ENCODE measurements at places on chromosomes 7 and 10. TPM values are rescaled to one million over a fixed set of nuclear protein-coding genes. Genes with fewer than 3 reads are reported as not detected.

- DNase-seq: no peak
Measured at GRCh38 chr7:98509836-98510235, 107.2 kb upstream of the NPTX2 start.

DNA sequence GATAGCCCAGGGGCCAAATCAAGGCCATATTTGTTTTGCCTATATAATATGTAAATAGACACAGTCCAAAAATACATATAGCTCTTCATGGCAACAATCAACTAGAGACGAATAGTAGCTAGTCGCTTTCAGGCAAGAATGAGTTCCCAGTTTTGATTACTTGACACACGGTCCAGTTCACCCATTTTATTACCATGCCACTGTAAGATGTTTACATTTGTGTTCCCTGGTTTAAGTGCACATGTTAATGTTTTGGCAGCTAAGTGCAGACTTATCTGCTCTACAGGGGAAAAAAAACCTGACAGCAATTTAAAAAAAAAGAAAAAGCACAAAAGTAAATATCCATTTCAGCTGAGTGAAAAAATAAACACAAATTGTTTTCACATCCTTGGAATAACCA lies 213.1 kb downstream of the TPK1 start:
- peak; percentile 58 for DNase-seq

DNA sequence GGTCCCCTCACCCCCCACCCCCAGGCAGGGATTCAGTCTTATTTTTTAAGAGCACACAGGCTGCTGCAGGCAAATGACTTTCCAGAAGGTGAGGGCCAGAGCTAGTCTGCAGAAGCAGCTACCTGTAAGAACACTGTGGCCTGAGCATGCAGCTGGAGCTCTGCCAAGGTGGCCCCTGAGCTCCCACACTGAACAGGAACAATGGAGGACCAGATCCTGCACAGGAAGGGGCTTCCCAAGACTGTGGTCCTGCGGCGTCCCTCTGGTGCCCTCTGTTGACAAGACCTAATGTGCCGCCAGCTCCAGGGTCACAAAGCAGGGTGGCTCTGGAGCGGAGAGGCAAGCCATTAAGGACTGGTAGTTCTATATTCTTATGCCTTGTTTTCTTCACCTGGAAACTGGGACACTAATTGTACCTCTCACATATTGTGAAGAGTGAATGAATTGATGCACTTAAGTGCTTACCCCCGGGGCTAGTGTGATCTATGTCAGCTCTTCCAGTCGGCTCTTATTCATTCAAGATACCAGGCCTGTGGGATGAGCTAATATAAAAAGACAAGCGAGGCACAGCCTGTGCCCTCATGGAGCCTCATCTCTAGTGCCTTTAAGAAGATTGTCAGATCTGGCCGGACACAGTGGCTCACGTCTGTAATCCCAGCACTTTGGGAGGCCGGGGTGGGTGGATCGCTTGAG lies 8.0 kb upstream of the BEND7 start:
- DNase-seq: peak; percentile 84

The IKZF5 gene
- 17.1 TPM for total RNA-seq

DNA sequence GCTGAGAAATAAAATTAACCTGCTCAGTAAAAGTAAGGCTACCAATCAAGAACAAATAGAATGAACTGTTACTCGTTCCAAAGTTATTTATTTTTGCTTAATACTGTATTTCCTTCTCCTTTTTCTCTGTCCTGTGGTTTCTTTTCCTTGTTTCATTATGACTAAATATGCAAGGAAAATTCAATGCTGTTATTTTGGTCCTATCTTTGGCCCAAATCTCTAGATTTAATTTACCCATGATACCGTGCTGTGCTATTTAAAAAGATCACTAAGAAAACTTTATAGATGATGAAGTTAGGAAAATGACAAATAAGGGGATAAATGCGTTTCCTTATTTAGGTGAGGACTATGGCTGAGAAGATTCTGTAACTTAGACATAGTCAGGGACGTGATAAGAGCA lies 45.3 kb upstream of the FAM133B start:
- no peak for DNase-seq

- DNase-seq: no peak
Measured at GRCh38 chr10:48611133-48611532, 6.3 kb upstream of the ARHGAP22 start.

DNA sequence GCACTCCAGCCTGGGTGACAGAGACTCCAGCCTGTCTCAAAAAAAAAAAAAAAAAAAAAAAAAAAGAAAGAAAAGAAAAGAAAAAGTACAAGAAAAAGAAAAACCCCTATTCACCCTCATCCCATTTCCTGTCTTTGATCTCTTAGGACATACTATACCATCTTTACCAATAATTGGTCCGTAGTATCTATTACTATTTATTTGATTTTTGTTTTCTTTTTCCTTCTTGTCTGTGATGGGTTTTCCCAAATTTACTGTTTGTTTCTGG lies 41.6 kb downstream of the PDIA4 start:
- DNase-seq: no peak

DNA sequence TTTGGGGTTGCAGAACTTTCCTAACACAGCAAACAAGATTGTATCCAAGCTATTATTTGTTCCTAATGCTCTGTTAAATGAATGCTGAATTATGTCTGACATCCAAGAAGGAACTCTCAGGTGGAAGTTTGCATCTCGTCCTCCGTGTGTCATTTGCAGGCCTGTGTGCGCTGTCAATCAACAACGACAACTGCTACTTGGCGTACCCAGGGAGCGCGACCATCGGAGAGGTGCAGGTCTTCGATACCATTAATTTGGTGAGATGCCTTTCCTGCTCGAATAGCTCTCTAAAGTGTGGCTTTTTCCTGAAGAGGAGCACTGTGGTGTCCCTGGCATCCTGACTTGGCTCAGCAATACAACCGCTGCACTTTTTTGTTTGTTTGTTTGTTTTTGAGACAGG lies 26.9 kb downstream of the WIPI2 start:
- DNase-seq: no peak

DNA sequence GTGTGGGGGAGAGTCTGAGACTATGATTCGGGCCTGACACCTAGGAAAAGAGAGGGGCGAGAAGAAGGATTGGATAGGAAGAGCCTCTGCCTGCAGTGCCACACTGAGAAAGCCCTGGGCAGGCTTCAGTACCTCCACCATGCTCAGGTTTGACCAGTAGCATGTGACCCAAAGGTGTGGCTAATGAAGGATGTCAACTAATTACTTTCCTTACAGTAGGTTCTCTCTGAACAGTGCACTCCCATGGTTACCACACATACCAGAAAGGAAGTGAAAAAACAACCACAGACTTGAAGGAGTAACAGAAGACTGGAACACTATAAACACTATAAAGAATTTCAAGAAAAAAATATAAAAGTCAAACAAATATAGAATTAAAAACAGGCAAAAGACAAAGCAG lies 46.2 kb downstream of the SEM1 start:
- no peak for DNase-seq

GRCh38 chr7:134546955-134547354 lies 2.0 kb upstream of the AKR1B15 start:
- no peak for DNase-seq

GRCh38 chr10:120115959-120116358 lies 223.4 kb downstream of the SEC23IP start:
- DNase-seq: no peak

The OR2A1 gene
- total RNA-seq: not detected

GRCh38 chr7:107593025-107593410 lies 13.0 kb downstream of the BCAP29 start:
- no peak for DNase-seq

The TES gene
- 108 TPM for total RNA-seq

GRCh38 chr10:111079241-111079760 lies 2.5 kb downstream of the ADRA2A start:
- no peak for DNase-seq
